ENCODE measurements at places on chromosomes 6 and 20. TPM values are rescaled to one million over a fixed set of nuclear protein-coding genes. Genes with fewer than 3 reads are reported as not detected.

CFAP206 gene
- 2.9 TPM for total RNA-seq

KIF25 gene
- total RNA-seq, result not detected

SNRNP48 gene
- total RNA-seq, result 21.7 TPM

CDH26 gene
- 0.68 TPM for total RNA-seq
